Fibroblast of the aortic adventitia (primary cell): ENCODE measurements at places on chromosomes 16 and 17. TPM values are rescaled to one million over a fixed set of nuclear protein-coding genes. Genes with fewer than 3 reads are reported as not detected.

DNA sequence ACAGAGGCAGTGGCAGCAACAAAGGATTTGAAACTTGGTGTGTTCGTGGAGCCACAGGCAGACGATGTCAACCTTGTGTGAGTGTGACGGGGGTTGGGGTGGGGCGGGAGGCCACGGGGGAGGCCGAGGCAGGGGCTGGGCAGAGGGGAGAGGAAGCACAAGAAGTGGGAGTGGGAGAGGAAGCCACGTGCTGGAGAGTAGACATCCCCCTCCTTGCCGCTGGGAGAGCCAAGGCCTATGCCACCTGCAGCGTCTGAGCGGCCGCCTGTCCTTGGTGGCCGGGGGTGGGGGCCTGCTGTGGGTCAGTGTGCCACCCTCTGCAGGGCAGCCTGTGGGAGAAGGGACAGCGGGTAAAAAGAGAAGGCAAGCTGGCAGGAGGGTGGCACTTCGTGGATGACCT is 25.5 kb downstream of the STH start:
- no peak for DNase-seq

- DNase-seq: no peak
Measured at GRCh38 chr16:12429756-12430155, 373.9 kb downstream of the CPPED1 start.

DNA sequence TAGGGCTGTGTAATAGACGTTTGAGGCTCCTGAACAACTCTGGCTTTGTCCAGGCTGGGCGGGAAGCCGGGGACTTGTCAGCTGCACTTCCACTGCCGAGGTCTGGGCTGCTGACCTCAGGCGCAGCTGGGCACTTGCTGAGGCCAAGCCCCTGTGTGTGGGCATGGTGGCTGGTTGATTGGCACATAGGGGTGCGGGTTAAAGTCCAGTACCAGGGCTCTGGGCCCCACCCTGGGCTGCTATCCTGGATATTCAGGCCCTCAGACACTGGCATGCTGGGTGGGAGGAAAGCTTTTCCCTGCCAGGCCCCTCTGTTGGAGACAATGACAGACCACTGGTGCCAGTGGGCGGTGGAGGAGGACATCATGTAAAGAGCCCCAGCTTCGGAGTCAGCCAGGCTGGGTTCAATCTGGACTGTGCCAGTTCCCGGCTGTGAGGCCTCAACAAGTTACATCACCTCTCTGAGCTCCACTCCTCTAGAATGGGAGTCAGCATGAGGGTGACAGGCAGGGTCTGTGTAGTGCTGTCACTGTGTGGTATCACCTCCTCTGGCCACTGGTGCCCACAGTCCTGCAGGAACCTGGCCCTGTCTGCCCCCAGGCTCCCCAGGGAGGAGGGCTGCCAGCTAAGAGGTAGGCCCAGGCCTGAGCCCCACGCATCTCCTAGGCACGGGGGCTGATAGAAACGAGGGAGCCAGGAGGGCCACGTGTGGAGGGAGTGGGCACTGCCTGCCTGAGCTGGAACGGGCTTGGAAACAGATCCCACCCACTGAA is 42.5 kb downstream of the PSME3IP1 start:
- no peak for DNase-seq

DNA sequence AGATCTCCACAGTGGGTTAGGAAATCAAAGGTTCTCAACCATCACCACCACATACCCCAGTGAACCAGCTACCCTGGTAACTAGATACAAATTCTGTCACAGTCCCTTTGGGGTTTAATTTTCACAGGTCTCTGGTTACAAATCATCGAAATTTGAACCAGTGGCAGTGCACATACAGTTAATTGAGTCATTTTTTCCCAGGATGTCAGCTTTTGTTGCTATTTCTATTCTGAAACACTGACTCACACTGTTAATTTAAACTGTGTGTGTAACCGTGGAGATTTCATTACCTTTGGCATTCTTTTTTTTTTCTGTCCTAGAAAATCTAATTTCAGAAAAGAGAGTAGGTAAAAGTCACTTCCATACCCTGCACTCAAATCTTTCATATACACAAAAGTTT is 511.5 kb downstream of the TOX3 start:
- no peak for DNase-seq

DNA sequence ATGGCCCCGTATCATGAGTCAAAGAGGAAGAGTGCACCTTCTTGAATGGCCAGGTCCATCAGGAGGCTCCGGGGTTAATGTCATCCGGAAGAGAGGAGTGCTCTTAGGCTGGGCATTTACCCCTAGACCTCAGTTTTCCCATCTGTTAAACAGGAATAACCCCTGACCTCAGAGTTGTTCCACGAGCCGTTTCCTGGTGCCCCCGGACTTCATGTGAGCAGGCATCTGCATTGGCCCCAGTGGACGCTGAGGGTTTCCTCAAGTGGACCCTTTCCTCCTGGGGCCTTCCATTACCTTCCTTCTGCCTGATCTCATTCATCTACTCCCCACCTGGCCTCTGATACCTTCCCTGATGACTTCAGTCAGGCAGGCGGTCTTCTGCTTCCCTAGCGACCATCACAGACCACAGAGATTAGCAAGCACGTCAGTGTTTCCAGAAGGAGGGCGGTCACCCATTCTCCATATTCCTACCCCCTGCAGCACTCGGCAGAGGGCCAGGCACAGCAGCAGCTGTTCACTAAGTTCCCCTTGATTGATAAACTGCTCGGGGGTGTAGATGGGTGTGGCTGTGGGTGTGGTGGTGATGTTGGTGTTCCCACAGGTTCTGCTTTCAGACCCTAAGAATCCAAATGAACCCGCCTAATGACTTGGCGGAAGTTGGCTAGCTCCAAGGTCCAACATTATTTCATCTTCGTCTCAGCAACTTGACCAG is 346.6 kb upstream of the TNRC6C start:
- no peak for DNase-seq

GRCh38 chr16:12501707-12502457 is 301.8 kb downstream of the CPPED1 start:
- DNase-seq: no peak

NDRG4 gene
- 5.0 and 5.2 TPM in 2 replicates for total RNA-seq

GRCh38 chr16:12059216-12059769 is 82.8 kb downstream of the SNX29 start:
- no peak for DNase-seq

DNA sequence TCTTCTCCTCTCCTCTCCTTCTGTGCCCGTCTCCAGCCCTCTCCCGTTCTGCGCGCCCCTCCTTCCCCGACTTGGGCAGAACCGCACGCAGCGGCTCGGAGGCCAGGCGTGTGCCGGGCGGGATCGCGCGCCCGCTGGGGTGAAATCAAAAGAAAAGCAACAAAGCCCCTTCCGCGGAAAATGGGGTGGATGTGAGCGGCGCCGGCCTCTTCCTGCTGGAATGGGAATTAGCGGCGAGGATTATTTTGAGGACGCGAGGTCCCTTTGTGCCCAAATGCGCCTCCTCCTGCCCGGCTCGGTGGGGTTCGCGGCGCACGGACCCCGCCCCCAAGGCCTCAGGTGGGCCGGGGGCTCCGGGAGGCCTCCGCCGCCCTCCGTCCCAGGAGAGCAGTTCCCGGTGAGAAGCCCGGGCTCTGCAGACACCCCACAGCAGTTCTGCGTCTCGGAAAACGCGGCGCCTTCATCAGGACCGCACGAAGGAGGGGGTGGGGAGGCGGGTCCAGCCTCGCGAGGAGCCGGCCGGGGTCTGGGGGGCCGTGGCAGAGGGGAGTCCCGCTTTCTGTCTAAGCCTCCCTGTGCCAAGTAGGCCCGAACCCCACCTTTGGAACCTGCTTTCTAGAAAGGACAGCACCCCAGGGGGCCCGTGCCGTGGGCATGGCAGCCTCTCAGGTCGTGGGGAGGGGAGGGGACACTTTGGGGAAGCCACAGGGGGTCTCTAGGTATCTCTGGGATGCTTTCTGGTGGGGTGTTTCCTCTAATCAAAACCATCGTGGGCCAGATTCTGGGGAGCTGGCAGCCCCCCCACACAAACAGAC is 91.0 kb upstream of the CBX4 start:
- DNase-seq: peak; percentile 17

SLFN12L gene
- 0.18 TPM in 1 of 2 replicates, not detected in the other for total RNA-seq

GRCh38 chr17:59651346-59651745 is 31.7 kb downstream of the CLTC start:
- DNase-seq: no peak

KRT27 gene
- not detected in 2 replicates for total RNA-seq

GRCh38 chr16:69364088-69364487 is 12.5 kb upstream of the TMED6 start:
- no peak for DNase-seq

- no peak for DNase-seq
Measured at GRCh38 chr16:85989863-85990643, 91.1 kb downstream of the IRF8 start.

- DNase-seq: no peak
Measured at GRCh38 chr16:85963753-85964285, 64.9 kb downstream of the IRF8 start.

DNA sequence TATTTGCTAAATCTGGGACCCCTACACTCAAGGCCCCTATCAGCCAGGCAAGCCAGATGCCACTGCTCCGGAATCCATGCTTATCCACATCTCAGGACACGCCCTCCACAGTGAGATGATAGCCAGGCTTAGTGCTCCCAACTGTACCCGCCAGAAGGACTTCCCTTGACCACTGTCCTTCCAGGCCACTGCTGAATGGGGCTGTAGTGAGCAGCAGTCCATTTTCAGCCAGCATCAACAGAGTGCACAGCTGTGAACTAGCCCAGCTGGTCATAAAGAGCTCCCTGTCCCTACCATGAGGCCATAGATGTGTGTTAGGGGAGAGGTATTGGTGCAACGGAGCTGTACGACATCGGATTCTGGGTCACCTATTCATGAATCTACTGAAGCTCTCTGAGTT is 13.0 kb upstream of the MED9 start:
- DNase-seq: no peak

ODAD4 gene
- 0.16 and 1.2 TPM in 2 replicates for total RNA-seq

TMEM235 gene
- not detected in 2 replicates for total RNA-seq

RPL19 gene
- total RNA-seq: 944 and 2,108 TPM in 2 replicates

TMEM204 gene
- total RNA-seq: 5.0 and 22.1 TPM in 2 replicates

BBS2 gene
- total RNA-seq: 58.9 and 85.0 TPM in 2 replicates

GRCh38 chr17:72684405-72685020 is 408.0 kb downstream of the SLC39A11 start:
- no peak for DNase-seq

- no peak for DNase-seq
Measured at GRCh38 chr16:27600381-27600780, 50.4 kb downstream of the KATNIP start.

- DNase-seq: peak; percentile 75
Measured at GRCh38 chr17:82213251-82214011, 789 bp upstream of the CCDC57 start.

ABR gene
- 76.8 and 83.1 TPM in 2 replicates for total RNA-seq
